ENCODE measurements at places on chromosomes 7 and 10.

GRCh38 chr7:136163340-136163801, 186.2 kb upstream of the MTPN start:
- DNase-seq, result no peak

DNA sequence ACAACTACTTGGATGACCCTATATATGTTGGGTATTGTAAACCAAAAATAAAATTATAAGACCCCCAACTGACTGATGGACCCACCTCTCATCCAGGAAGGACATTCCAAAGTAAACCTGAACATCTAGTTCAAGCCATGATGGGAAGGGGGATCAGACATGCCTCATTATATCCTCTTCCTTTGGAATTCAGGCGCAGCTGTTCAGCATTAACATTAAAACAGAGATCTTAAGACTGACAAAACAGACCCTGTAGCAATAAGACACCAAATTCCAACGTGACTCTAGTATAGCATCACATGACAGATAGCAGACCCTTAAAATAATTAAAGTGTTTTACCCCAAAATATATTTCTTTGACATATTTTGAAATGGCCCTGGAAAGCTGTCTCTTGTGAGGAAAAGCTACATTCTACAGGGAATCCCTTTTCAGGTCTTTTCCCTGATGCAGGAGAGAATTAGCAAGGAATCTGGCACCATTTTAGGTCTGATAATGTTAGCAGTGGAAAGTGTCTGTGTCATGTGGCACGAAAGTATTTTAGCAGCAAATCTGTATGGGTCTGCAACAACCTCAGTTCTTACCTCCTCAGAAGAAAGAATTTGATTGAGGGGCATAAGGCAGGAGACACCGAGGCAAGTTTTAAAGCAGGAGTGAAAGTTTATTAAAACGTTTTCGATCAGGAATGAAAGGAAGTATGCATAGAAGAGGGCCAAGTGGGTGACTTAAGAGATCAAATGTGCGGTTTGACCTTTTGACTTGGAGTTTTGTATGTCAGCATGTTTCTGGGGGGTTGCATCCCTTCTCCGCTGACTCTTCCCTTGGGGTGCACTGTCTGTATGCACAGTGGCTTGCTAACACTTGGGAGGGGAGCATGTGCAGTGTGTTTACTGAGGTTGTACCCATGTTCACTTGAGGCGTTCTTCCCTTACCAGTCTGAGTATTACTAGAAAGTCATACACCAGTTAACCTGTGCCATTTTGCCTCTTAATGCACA, 236.6 kb upstream of the PPP1R3A start:
- DNase-seq, result no peak

DNA sequence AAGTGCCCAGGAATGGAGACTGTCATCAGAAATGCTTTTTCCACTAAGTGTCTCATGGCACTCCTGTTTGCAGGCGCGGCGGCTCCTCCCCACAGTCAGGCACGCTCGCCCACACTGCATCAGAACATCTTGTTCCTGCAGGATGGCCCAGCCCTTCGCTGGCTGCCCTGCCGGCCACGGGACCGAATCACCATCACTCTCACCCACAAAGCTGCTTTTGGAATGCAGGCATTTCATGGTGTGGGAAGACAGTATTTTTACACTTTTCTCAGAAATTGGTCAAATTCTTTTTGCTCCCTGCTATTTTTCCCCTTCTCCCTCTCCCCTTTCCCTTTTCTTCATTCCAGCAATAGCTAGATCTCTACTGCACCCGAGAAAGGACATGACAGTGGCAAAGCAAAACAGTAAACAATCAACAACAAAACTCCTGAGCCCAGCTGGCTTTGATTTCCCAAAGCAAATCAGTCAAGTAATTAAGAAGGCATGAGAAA, 176.1 kb upstream of the TNS3 start:
- DNase-seq, result no peak

DNA sequence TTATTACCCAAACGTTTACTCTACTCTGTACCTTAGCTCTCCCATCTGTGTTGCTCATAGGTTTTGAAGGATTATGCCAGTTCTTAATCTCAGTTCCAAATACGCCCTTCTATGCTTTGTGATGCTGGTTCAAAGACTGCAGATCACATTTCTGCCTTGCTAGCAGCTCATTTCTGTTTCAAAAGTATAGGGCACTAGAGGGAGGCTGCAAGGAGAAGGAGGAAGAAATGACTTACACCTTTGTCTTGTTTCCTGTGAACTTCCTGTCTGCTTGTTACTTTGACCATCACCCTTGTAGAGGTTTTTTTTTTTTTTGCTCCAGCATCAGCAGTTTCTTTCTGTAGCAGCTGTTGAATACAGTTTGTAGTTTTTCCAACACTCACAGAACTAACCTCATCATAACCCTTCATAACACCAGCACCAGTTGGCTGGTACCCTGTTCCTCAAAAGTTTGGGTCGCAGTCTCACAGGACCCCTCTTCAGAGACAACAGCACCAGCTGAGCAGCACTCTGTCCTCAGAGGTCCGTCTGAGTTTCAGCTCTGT, 16.5 kb downstream of the SLK start:
- DNase-seq, result no peak

- no peak for DNase-seq
Observed at GRCh38 chr10:101441541-101442455, 87.8 kb downstream of the BTRC start.

DNA sequence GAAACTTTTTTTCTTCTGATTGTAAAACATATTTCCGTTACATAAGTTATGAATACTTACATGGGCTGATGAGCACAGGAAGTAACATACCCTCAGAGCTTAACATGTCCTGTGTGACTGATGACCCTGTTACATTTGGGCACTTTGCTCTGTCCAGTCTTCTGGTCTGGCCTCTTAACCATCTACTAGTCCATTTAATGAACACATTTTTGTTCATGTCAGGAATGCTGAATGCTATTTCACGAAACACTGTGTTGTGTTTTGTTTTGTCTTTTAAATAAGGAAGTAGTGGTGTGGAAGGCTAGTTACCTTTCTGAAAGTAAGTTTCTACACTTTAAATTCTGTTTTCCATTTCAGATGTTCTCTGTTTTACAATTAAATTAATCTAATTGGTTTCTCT, 77.7 kb downstream of the RBM33 start:
- DNase-seq, result no peak

GRCh38 chr10:13449296-13449695, 79.5 kb downstream of the BEND7 start:
- no peak for DNase-seq

DNA sequence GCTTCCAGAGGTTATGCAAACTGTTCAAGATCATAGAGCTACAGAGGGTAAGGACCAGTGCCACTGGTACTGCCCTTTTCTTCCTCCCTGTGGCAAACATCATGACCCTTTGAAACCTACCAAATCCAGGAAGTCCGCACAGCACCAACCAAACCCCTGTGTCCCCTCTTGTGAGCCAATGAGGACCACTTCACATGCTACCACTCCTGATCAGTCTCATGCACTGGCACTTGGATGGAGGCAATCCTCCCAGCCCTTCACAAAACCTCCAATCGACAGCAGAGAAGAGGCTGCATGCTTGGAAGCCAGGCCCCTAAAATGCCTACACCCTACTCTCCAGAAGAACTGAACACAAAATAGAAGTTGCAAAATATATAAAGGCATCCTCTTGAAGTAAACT, 248.0 kb downstream of the TNS3 start:
- no peak for DNase-seq

GRCh38 chr7:75955331-75955955, 39.0 kb downstream of the TMEM120A start:
- no peak for DNase-seq

DNA sequence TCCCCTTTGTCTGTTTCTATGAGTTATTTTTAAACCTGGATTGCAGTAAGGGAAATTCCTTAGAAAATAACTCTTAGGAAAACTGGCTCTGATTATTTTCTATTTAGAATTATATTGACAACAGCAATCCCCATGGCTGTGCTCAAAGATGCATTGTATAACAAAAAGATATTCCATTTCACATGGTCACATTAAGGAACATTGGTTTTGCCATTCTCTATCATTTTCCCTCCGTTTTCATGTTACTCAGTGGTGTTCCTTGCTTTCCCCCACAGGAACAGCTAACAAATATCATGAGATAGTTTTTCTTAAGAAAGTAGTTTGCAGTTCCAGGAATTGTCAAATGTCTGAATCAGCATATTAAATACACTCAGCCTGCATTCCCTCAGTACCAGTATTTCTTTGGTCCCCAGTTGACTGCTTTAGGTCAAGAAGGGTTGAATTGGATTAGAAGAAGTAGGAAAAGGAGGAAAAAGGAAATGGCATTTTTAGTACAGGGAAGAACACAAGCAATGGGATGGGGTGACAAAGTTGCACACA, 436.7 kb downstream of the TNS3 start:
- no peak for DNase-seq

DNA sequence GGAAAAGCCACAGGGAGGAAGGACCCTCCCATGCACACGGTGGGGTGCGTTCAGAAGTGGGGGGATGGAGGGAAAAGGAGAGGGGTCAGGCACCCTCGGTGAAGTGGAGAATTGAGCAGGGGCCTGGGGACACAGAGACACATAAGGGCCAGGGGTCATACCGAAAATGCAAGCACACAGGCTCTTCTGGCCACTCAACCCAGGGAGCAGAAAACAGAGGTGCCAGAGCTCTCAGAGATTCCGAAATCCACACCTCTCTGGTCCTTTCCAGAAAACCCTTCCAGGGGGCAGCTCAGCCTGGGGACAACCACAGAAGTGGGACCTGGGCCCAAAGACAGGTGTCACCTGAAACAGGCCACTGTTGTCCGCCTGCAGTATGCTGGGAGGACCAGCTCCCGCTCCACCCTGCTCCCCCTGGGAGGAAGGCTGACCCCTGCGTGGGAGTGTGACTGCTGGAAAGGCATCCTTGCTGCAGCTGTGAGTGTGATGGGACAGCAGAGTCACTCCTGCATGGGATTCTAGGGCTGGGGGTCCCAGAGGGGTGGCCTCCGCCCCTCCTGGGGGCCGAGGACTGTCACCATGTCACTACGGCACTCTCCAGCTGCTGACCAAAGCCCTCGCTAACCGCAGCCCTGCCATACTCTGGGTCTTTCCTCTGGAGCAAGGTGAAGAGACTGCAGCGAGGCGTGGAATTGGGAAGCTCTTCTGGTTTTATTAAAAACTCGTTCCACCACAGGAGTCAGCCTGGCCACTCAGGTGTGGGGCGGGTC, 63.1 kb downstream of the TMEM209 start:
- no peak for DNase-seq

DNA sequence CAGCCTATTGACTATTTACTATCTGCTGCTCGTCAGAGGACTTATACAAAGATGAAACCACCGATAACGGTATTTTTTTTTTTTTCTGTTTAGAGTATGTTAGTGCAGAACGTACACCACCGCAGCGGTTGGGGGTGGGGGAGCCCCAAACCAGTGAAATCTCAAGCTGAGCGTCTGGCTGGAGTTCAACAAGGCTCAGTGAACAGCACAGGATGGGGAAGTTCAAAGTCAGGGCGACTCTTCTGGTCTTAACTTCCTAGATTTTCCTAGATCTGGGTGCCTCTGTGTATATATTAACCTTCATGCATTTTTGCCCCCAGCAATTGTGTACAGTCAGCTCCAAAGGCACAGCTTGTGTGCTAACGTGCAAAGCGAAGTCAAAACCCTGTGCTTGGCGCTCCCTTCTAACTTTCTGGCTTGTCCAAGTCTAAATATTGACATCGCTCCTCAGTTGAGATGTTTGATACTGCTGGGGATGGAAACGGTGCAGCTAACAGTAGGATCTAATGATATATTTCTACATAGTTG, 1.1 kb downstream of the RHOBTB1 start:
- no peak for DNase-seq

- no peak for DNase-seq
Observed at GRCh38 chr10:74624501-74624900, 201.9 kb upstream of the KAT6B start.

DNA sequence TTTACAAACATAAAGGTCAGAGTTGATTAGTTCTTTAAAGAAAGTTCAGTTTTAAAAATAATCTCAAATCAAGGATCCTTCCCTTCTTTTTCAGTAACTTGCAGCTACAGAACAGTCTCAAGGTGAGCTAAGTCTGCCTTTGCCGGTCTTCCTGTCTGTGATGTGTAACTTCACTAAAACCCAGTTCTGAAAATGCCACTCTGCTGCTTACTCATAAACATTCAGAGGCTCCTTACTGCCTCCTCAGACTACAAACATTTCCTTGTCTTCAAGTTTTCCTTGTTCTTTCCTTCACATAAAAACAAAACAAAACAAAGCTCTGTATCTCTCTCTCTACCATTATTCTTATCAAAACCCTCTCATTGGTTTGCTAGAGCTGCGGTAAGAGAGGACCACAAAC, 128.7 kb downstream of the ETV1 start:
- no peak for DNase-seq

GRCh38 chr7:99167072-99167471, 23.2 kb upstream of the SMURF1 start:
- DNase-seq, result no peak

DNA sequence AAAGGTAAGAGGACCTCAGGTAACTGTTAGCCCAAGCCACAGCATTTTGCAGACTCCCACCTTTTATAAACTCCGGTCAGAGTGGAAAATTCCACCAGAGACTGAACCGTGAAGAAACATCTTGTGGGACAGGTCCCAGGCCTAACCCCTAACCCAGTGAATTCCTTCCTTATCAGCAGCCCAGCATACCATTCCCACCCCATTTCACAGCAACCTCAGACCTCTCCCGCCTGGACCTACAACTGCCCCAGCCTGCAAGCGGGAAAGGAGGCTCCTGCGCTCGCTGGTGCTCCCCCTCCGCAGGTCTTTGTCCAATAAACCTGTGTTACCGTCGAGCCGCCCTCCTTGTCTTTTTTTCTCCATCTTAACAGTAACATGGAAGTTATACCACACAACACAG, 736.6 kb downstream of the MAGI2 start:
- DNase-seq, result no peak

GRCh38 chr10:90418869-90419652, 438.8 kb downstream of the HTR7 start:
- DNase-seq, result no peak

GRCh38 chr10:123157210-123157609, 3.0 kb downstream of the BUB3 start:
- no peak for DNase-seq

All from activated CD4-positive, alpha-beta T cell treated with anti-CD3 and anti-CD28 coated beads for 1 hour (primary cell).